Fibroblast of skin of left quadriceps (primary cell): ENCODE measurements at places on chromosomes 1 and 21.

DNA sequence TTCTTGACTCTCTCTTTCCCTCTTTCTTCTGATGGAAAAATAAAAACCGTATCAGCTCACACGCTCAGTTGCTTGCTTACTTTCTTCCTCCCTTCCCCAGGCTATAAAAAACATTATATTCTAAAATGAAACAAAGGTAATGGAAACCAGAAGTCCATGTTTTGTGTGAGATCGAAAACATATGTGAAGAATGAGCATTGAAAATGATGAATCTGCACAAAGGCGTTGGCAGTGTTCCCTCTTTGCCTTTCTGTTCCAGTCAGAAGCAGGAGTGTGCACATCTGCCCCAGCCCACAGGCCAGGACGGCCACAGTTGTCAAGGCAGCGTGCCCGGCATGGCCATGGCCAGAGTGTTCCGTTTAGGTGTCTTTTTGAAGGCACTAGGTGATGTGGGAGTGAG lies 185.3 kb upstream of the USP24 start:
- DNase-seq = peak; percentile 85

- no peak for DNase-seq
These were observed 82.7 kb downstream of the CAMTA1 start for GRCh38 chr1:6867729-6868659.

- DNase-seq = no peak
These were observed 24.6 kb upstream of the MYSM1 start for GRCh38 chr1:58724483-58724882.

DNA sequence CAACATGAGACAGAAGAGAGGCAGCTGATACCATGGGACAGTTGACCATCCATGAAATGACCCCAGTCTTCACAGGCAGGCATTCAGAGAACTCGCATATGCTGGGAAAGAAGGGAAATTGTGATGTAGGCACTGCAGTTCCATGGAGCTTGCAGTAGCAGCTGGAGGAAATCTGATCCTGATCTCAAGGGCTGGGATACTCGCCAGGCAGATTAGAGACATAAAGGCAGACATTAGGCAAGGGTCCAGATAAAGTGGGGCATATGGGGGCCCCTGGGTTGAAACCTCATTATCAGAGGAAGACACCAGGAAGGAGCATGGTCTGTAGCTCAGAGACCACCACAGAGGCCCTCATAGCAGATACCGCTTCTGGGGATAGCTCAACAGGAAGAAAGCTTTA lies 48.7 kb upstream of the TNR start:
- no peak for DNase-seq

DNA sequence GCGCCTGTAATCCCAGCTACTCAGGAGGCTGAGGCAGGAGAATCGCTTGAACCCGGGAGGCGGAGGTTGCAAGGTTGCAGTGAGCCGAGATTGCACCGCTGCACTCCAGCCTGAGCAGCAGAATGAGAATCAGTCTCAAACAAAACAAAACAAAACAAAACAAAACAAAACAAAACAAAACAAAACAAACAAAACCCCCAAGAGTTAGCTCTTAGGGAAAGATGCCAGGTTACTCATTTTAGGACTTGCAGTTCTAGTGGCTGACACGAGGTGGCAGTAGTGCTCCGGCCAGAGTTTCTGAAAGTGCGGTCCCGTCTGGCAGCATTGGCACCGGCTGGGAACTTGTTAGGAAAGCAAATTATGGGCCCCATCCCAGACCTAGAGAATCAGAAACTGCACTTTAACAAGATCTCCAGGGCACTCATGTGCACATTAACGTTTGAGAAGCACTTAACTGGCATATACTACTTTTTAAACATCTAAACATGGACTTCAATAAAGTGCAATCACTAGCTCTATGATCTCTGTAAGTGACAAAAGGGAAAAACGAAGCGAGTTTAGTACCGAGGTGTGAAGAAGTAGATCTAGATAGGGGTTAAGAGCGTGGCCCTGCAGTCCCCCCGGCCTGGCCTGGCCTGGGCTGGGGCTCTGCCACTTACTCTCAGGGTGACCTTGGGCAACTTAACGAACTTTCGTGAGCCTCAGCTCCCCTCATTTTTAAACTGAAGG lies 41.9 kb upstream of the TNFRSF1B start:
- DNase-seq = peak; percentile 13

DNA sequence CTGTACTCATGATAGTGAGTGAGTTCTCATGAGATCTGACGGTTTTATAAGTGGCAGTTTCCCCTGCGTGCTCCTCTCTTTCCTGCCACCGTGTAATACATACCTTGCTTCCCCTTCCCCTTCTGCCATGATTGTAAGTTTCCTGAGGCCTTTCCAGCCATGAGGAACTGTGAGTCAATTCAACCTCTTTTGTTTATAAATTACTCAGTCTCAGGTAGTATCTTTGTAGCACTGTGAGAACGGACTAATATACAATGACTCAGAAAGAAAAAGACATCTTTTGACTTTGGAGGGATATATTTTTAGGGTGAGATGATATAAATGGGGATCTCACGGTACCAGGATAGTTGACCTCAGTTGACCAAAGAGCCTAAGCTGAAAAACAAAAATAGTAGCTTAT lies 74.7 kb upstream of the BACH1 start:
- no peak for DNase-seq

DNA sequence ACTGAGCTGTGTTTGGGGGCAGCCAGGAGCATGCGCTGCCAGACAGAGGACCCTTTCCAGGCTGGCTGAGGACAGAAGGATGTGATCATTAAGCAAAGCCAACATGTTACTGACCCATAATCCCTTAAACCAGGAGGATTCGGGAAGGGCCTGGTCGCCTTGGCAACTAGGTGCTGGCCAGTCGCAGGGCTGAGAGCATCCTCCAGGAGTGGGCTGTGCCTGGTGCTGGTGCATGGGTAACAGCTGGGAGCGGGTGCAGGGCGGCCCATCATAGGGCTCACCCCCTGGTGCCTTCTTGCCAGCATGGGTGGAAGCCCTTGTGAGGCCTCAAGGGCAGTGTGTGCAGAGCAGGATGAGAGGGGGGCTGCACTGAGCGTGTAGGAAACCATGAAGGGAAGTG lies 17.2 kb downstream of the CDK18 start:
- no peak for DNase-seq

GRCh38 chr1:183315991-183316758 lies 102.0 kb downstream of the NMNAT2 start:
- no peak for DNase-seq

DNA sequence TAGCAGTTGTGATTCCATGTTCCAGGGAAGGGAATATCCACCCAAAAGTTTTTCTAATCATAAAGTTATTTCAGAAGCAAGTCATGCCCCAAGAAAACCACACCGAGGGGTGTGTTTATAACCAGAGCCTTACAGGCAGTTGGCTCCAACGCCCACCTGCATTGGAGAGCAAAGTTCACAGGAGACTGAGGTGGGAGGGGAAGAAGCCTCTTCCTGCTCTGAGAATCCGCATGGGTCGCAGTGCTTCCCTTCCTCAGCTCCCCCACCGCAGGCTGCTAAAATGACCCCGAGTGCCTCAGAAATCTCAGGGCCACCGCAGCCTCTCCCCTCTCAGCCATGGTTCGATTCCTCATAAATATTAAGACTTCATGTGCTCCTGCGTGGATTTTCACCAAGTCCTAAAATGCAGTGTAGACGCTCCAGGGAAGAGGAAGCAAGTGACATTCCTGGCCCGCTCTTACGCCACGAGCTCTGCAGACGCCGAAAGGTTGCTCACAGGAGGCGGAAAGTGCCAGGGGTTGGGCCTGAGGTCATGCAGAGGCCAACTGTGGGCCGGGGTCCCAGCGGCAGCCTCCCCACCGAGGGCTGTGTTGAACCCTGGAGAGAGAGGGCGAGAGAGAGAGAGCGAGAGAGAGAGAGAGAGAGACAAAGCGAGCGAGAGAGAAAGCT lies 13.4 kb upstream of the SPSB1 start:
- no peak for DNase-seq

- no peak for DNase-seq
These were observed 64.4 kb downstream of the MAP3K7CL start for GRCh38 chr21:29194847-29195246.

DNA sequence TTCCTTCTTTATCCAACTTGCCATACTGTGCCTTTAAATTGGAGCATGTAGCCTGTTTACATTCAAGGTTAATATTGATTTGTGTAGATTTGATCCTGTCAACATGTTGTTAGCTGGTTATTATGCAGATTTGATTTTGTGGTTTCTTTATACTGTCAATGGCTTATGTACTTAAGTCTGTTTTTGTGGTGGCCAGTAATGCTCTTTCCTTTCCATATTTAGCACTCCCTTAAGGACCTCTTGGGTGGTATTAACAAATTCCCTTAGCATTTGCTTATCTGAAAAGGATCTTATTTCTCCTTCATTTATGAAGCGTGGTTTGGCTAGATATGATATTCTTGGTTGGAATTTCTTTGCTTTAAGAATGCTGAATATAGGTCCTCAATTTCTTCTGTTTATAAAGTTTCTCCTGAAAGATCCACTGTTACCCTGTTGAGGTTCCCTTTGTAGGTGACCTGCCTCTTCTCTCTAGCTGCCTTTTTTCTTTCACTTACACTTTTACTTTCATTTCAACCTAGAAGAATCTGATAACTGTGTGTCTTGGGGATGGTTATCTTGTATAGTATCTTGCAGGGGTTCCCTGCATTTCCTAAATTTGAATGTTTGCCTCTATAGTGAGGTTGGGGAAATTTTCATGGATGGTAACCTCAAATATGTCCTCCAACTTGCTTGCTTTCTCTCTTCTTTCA lies 86.9 kb upstream of the NEGR1 start:
- no peak for DNase-seq

- DNase-seq = no peak
These were observed 655 bp downstream of the COL6A1 start for GRCh38 chr21:45982092-45982757.

DNA sequence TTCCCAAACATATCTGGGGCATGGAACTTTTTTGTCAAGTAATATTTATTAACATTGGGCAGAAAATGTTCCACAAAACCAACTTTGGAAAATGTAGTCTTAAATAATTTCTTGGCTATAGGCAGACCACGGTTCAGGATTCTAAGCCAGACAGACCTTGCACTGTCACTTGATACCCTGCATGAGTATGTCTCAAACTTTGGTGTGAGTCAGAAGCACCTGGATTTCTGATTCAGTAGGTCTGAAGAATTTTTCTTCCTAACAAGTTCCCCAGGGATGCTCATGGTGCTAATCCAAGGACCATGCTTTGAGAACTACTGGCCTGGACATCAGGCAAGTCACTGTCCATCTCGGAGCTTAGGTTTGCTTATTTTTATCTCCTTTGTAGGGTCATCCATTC lies 562.0 kb downstream of the PLPP3 start:
- no peak for DNase-seq

DNA sequence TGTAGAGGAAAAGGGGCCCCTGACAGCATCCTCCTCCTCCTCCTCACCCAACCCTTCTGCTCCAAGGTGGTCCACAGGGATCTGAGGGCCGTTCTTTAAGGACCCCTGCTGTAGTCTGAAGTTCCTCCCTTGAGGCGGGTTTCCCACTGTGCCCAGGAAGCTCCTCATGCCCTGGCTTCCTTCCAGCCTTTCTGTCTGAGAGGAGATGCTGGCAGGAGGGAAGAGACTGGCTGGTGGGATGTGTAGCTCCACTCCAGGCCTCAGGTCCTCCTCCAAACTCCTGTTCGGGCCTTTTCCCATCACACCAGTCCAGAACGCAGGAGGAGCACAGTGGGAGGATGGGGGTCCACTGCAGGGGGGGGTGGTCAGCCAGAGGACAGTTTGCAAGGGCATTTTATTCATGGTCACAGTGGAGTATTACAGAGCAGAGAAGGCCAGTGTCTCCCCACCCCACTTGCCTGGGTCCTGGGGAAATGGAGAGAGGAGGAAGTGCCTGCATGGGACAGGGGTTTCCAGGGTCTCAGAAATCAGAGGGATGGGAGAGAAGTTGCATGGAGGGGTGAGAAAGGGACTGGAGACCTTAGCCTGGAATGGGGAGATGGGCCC lies 7.8 kb downstream of the ETV3L start:
- no peak for DNase-seq

DNA sequence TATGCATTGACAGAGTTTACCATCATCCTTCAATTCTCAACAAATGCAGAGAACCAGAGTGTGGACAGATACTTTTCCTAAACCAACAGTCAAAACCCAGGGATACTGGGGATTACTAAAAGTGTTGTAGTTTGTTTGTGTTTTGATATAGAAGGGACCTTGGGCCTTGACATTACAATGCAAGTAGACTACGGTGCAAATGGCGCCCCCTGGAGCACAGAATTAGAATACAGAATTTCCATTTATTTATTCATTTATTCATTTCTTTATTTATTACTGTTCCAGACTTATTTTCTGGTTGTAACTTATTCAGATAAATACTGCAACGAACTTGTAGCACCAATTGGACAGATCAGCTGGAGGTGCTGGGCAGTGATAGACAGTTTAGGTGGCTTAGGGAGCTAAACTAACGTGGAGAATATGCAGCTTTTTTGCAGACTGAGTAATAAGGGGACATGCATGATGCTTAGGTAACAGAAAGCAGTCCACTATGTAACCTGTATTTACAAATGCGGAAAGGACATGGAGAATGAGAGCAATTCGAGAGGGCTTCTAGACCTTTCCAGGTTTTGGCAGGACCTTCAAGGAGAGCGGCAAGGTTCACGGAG lies 42.6 kb downstream of the KIRREL1 start:
- DNase-seq = no peak

GRCh38 chr1:234768569-234769283 lies 158.7 kb upstream of the IRF2BP2 start:
- no peak for DNase-seq

GRCh38 chr21:42258150-42258884 lies 39.4 kb downstream of the ABCG1 start:
- peak; percentile 7 for DNase-seq
